ENCODE measurements at places on chromosomes 13 and 19.

GRCh38 chr13:94656766-94657165 lies 55.1 kb downstream of the GPR180 start:
- DNase-seq: no peak

- DNase-seq: peak; percentile 69
These were observed at the start of gene ZNF780B for GRCh38 chr19:40055832-40056504. Gene ZNF780B, minus strand, starts transcription at chr19:40056231. Its CDS starts 5,899 bp downstream, at chr19:40050332.

GRCh38 chr13:23695711-23696464 lies 125.7 kb downstream of the TNFRSF19 start:
- peak; percentile 46 for DNase-seq

DNA sequence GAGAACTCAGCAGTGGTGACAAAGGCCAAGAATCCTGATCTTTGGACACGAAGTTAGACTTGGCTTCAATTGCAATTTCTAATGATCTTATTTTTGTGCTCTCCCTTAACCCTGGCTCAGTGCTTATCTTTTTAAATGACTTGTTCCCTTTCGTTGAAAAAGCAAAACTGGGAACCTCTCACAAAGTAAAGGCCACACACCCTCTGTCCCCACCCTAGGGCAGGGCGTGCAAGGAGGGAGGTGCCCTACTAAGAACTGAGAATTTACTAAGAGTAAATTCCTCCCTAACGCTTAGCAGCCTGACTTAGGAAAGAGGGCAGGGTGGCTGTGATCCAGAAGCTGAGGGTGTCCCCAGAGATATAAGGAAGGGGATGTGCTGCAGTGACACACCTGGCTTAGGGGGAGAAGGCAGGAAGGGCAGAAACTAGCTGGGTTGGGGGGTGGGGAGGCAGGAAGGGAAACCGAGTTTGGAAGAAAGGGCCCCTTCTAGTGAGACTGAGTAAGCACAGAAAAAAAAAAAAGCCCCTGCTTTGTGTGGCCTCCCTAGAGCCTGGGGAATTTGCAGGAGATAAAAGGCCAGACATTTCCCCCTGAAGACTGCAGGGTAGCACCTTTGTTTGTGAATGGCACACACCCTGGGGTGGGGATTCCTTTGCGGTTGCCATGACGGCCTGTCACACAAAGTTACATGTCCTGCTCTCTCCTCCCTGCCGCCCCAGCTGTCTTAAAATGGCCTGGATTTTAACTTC lies 435.1 kb downstream of the EFNB2 start:
- DNase-seq: no peak

GRCh38 chr13:87953381-87953780 lies 282.2 kb downstream of the SLITRK5 start:
- no peak for DNase-seq

DNA sequence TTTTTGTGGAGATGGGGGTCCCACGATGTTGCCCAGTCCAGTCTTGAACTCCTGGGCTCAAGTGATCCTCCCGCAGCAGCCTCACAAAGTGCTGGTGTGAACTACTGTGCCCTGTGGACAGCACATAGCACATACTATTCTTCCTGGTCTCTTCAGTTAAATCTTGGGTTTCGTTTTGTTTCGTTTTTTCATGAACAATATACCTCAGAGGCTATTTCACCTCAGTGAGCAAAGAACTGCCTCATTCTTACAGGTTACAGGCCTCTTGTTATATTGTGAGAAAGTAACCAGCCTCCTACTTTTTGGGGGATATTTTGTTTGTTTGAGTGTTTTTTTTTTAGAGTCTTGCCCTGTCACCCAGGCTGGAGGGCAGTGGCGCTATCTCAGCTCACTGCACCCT lies 1.3 kb upstream of the C3 start:
- DNase-seq: no peak

- no peak for DNase-seq
These were observed 848.1 kb upstream of the SLITRK1 start for GRCh38 chr13:84730376-84730775.

GRCh38 chr13:96216543-96216942 lies 126.6 kb downstream of the HS6ST3 start:
- DNase-seq: no peak

- no peak for DNase-seq
These were observed 38.4 kb upstream of the PDCD5 start for GRCh38 chr19:32542477-32543108.

GRCh38 chr19:6773323-6773931 lies 919 bp downstream of the VAV1 start:
- peak; percentile 56 for DNase-seq

- no peak for DNase-seq
These were observed 42.8 kb upstream of the SLC46A3 start for GRCh38 chr13:28761586-28761985.

- peak; percentile 60 for DNase-seq
These were observed 29.6 kb upstream of the RCBTB2 start for GRCh38 chr13:48562296-48563066.
